SK-MEL-5 (cell line): ENCODE measurements at places on chromosomes 3 and 15. TPM values are rescaled to one million over a fixed set of nuclear protein-coding genes. Genes with fewer than 3 reads are reported as not detected.

DNA sequence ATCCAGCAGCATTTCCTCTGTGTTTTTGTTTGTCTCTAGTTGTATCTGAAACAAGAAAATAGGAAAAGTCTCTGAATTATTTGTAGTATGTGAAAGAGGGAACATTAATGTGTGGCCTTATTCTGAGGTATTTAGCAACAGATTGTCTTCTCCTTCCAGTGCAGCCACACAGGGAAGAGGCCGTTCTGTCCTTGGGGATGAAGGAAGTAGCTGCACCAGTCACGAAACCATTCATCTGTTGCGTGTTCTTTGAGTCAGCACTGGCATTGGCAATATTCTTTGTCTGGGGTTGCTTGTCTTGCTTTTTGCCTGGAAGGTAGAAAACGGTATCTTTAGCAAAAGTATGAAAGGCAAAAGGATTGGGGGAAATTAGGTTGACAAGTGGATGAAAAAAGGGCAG lies 91.6 kb downstream of the CDIN1 start:
- no peak for DNase-seq

The IL12A gene
- total RNA-seq: 0.59 and 2.0 TPM in 2 replicates

- DNase-seq: no peak
Observed at GRCh38 chr3:14200841-14201240, 22.2 kb downstream of the LSM3 start.

- no peak for DNase-seq
Observed at GRCh38 chr15:78923480-78924360, 21.1 kb downstream of the CTSH start.
